ENCODE measurements at places on chromosomes 13 and 19. TPM values are rescaled to one million over a fixed set of nuclear protein-coding genes. Genes with fewer than 3 reads are reported as not detected.

GRCh38 chr19:19651076-19651475, 7.6 kb upstream of the GMIP start:
- DNase-seq: no peak

DNA sequence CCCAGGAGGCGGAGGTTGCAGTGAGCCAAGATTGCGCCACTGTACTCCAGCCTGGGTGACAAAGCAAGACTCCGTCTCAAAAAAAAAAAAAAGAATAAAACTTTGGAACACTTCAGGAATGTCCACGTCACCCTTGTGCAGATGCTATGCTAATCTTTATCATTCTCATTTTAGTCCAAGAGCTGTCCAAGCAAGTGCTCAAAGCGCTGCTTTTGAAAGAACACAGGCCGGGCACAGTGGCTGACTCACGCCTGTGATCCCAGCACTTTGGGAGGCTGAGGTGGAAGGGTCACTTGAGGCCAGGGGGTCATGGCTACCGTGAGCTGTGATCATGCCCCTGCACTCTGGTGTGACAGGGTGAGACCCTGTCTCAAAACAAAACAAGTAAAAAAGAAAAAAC, 11.1 kb upstream of the UQCR11 start:
- DNase-seq: no peak

DNA sequence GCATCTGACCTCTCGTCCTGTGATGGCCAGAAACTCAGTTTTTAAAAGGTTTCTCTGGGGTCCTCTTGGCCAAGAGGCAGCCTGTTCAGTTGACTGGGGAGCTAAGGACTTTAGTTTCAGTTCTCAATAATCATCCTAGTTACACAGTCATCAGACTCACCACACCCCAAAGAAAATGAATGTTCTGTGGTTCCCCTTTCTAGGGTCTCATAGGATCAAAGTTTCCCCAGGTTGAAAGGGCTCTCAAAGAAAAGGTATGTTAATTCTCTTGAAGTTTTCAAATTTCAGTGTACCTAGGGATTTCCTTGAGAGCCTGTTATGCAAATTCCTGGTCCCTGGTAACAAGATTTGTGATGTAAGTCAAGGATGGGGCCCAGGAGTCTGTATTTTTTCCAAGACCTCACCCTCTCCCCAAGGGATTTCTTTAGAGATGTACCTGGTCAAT, 94.9 kb downstream of the FAM216B start:
- DNase-seq: no peak

- DNase-seq: no peak
These were observed 787.8 kb downstream of the LIG4 start for GRCh38 chr13:107427536-107427935.

DNA sequence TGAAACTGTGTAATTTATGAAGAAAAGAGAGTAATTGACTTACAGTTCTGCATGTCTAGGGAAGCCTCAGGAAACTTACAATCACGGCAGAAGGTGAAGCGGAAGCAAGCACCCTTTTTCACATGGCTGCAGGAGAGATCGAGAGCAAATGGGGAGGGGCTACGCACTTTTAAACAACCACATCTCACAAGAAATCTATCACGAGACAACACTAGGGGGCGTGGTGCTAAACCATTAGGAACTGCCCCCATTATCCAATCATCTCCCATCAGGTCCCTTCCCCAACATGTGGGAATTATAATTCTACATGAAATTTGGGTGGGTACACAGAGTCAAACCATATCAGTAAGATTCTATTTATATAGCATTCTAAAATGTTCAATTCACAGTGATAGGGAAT, 114.8 kb upstream of the TRPC4 start:
- DNase-seq: no peak

GRCh38 chr19:4722671-4723594, 709 bp downstream of the DPP9 start:
- DNase-seq: no peak

DNA sequence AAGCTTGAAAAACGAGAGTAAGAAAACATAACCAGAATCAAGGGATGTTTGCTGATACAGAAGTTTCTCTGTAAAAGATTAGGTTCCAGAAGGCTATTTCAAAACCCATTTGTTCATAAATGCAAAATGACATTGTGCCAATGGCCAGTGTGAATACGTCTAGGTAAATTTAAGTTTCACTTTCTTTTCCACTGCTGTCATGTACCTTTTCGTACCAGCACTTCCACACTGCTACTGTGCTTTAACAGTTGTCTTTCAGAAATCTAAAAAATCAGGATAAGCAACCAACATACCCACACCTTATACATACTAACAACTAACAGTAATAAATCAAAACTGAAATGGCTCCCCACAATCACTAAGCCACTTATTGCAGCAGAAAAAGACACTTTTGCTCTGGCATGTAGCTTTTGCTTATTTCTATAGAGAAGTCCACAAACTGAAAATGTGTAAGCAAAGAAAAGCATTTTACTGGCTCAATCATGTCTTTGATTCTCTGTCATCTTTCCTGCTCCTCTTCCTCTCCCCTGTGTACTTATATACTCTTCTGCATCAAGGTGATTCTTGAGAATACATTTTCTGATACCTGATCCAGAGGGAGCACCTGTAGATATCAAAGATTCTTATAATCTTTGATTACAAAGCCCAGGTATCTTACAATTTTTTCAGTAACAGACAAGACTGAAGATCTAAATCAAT, 34.3 kb downstream of the ELF1 start:
- no peak for DNase-seq

- DNase-seq: no peak
These were observed 11.1 kb upstream of the SERP2 start for GRCh38 chr13:44362394-44363040.

- no peak for DNase-seq
These were observed 61.0 kb downstream of the STK24 start for GRCh38 chr13:98515818-98516465.

GRCh38 chr19:9847087-9847671, 12.1 kb downstream of the PIN1 start:
- DNase-seq: peak; percentile 90

DNA sequence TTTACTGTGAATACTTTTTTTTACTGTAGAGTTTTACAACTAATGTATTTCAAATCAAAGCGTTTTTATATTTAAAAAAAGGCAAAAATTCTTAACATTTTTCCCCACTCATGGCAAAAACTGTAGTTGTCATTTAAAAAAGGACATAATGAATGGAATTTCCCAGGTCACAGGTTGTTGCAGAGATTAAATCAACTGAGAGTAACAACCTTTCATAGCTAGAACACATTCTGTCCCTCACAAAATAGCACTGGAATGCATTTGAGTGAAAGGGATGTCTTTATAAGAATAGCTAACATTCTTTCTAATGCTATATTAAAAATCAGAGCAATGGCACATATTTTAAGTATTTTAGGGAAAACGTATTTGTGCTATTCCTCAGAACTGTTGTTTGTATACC, 1393.3 kb upstream of the ATXN8OS start:
- no peak for DNase-seq

DNA sequence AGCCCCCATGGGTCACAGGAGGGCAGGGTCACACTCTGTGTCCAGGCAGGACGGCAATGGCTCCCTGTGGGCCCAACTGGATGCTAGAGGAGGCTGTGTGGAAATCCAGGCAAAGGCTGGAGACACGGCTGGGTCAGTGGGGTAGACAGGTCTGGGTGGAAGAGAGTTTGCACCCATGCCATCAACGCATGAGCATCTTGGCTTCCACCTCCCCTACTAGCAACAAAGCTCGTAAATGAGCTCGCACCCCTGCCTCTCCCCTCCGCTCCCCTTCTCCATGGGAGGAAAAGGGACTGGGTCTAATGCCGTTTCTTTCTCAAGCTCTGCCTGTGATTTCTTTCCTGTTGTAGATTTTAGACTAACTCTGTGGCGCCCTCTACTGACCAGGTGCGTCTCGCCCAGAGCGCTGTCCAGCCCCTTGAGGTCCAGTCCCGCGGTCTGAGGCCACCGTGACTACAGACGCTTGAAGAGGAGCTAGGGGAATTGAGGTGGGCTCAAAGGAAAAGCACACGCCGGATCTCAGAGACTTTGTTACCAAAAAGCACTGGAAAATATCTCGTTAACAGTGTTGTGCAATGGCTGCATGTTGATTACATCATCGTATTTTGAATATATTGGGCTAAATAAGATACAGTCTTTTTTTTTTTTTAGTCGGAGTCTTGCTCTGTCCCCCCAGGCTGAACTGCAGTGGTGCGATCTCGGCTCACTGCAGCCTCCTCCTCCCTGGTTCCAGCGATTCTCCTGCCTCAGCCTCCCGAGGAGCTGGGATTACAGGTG, 50.7 kb upstream of the USP29 start:
- no peak for DNase-seq

- DNase-seq: no peak
These were observed 3.4 kb downstream of the SLITRK1 start for GRCh38 chr13:83878691-83879430.

GRCh38 chr19:13881251-13881691, 4.3 kb downstream of the NANOS3 start:
- no peak for DNase-seq

DNA sequence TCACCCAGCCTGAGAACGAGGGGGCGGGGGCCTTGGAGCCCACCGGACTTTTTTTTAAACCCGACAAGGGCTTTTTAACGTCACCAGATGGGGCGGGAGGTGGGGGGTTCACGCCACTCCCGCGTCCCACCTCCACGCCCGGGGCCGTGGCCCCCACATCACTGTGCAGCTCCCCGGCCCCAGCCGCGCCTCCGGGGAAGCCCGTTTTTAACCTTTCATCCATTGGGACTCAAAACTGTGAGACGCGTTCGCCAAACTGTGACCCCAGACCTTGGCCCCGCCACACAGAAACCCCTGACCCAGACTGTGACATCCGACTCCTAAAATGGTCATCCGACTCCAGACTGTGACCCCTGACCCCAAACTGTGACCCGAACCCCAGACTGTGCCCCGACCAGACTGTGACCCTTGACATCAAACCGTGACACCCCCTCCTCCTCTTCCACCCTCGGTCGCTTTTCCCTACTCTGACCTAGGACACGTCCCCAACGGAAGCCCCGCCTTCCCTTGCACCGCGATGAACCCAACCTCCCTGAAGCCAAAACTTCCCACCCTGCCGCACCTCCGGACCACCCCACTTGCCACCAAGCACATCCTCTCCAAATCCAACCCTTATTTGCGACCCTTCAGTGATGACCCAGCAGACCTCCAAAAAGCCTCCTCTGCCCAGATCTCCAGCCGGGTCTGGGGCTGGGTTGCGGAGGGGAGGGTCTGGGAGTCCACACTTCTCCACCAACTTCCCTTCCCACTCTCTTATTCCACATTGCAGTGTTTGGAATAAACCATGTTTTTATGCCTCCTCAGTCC, 1.5 kb upstream of the GRWD1 start:
- no peak for DNase-seq

DNA sequence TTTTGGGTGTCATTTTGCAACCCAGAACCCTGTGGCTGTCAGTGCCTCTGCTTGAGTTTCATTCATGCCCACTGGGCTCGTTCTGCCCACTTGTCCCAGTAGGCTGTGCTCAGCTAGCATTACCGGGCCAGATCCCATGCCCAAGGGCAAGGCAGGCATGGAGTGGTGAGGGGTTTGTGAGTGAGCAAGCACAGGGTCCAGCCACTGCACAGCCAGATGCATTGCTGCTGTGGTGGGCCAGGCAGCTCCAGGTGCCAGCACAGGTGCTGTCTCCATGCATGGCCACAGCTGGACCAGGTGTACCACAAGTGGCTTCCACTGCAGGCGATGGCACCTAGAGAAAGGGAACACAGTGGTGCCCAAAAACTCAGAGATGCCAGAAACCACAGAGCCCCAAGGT, 1671.2 kb downstream of the OLFM4 start:
- DNase-seq: no peak

GRCh38 chr19:51407511-51408131, 9.8 kb downstream of the SIGLEC10 start:
- no peak for DNase-seq

The FUT3 gene
- polyA plus RNA-seq: not detected

The PDE4C gene
- polyA plus RNA-seq: 0.46 TPM

The FREM2 gene
- not detected for polyA plus RNA-seq

The SEMA6B gene
- 1.1 TPM for polyA plus RNA-seq

The CYP4F11 gene
- not detected for polyA plus RNA-seq

The DUS3L gene
- polyA plus RNA-seq: 8.0 TPM

The PSG11 gene
- 0.11 TPM for polyA plus RNA-seq

The PLK5 gene
- polyA plus RNA-seq: not detected

The ZNF473 gene
- polyA plus RNA-seq: 6.2 TPM

The NANOS3 gene
- 0.36 TPM for polyA plus RNA-seq

The GALP gene
- polyA plus RNA-seq: not detected
